Fibroblast of upper back skin (primary cell): ENCODE measurements at places on chromosomes 16 and 17.
A peak's percentile ranks its signal among the peaks of the same experiment; 100 is the strongest.

DNA sequence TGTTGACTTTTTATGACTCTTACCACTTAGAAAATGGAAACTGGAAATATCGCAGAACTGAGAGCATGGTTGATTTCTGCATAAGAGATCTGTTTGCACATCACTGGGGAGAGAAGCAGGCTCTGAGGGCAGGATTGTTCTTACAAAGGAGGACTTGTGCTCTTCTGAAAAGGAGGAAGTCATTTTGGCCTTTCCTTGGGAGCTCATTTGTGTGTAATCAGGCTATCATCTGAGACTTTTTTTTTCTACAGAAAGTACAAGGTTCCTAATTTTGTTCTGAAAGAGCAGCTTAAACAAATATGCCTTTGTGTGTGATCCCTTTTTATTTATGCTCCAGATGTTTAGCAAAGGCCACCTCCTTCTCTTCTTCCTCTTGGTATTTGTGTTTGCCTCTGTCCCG is 145.7 kb upstream of the CACNG5 start:
- no peak for DNase-seq

GRCh38 chr17:17075125-17075781 is 33.0 kb downstream of the MPRIP start:
- peak; percentile 61 for DNase-seq

- DNase-seq, result no peak
These were observed 3.2 kb upstream of the PDK2 start for GRCh38 chr17:50091918-50092285.

DNA sequence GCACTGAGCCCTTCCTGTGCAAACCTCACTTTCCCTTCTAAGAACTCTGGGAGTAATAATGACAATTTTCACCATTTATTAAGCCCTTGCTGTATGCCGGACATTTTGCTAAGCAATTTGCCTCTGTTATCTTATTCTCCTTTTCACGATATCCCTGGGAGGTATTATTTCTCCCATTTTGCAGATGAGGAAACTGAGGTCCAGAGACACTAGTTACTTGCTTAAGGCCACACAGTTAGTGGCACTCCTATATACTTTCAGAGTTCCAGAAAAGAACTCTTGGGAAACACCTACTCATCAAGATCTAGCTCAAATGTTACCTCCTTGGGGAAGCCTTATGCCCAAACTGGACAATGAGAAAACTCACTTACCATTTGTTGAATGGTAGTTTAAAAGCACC is 4.8 kb upstream of the USP10 start:
- DNase-seq, result no peak

- DNase-seq, result peak; percentile 62
These were observed 6.1 kb upstream of the RNF157 start for GRCh38 chr17:76246080-76247066.

- peak; percentile 9 for DNase-seq
These were observed 1128.6 kb downstream of the CDH8 start for GRCh38 chr16:60907645-60908044.

- DNase-seq, result no peak
These were observed 445.7 kb downstream of the UTP18 start for GRCh38 chr17:51706093-51706492.
